ENCODE measurements at places on chromosomes 3 and 15.

DNA sequence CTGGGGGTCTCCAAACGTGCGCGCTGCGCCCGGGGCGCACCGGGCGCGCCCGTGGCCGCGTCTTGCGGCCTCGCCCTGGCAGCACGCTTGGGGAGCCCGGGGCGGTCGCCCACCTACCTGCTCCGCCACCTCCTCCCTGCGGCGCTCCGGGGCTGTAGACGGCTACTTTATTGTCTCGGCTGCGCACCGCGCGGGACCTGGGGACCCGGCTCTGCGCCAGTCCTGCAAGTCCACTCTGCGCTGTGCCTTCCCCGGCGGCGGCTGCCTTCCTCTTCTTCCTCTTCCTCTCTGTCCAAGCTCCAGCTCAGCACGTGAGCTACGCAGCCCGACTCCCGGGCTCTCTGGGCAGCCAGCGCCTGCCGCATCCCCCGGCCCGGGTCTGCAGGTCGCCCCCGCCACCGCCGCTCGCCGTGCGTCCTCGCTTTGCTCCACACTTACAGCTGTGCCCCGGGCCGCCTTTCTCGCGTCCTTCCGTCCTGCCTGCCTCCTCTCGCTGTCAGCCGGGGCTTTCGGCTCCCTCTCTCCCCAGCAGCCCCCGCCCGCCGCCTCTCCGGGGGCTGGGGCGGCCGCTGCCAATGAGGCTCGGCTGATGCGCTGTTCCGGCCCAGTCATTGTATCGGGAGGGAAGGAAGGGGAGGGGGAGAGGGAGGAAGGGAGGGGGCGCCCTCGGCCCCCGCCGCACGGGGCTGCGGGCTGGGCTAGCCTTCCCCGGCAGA lies 156.4 kb upstream of the FRMD4B start:
- DNase-seq, result no peak

DNA sequence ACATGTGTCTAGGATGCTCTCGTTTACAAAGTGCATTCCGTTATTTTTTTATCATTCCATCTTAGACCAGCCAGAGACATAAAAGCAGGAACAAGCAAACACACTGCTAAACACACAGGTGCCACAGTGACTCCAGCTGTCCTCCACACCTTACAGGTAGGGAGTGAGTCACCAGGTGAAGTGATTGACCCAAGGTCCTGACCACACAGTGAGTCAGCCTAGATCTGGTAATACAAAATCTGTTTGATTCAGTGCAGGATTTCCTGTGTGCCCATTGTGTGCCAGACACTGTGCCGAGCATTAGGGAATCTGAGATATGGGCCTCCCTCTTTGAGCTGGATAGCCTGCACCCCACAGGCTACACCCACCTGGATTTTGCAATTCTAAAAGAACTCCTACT lies 16.7 kb upstream of the BFSP2 start:
- DNase-seq, result no peak

- DNase-seq, result no peak
These were observed 142.1 kb upstream of the TMCO5A start for GRCh38 chr15:37792351-37792750.

GRCh38 chr15:100026041-100026440 lies 292.8 kb upstream of the LYSMD4 start:
- no peak for DNase-seq

DNA sequence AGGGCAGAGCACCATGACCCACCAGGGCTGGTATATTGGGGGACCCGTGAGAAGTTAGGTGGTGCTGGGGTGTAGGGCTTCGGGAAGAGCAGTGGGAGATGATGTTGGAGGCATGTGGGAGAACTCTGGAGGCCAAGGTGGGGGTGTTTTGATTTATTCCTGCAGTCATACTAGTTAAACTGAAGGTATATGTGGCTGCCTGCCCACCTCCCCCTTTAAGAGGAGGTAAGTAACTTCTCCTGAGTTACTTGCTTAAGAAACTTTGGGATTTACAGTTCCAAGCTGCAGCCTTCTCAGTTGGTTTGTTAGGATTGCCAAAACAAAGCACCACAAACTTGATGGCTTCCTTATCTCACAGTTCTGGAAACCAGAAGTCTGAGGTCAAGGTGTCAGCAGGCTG lies 73.1 kb upstream of the AGBL1 start:
- no peak for DNase-seq

DNA sequence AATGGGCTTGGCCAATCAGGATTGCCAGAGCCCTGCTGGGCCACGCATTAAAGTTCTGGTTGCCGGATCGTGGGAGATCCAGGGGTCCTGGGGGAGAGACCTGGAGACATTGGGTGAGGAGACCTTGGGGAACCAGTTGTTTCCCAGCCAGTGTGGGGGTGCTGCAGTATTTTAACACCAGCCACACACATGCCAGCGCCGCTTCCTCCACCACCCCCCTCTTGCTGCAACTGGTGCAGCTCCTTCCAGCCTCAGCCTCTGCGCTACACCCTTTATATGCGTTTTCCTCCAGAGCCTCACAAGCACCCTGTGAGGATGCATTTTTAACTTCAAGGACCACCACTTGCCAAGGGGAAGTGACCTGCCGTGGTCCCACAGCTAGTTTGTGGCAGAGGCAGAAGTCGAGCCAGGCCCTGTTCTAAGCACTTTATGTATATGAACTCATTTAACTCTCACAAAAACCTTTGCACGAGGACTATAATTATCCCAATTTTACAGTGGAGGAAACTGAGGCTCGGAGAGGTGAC lies 29.4 kb upstream of the GRIP2 start:
- DNase-seq, result no peak

- no peak for DNase-seq
These were observed 253.0 kb upstream of the ADAMTS9 start for GRCh38 chr3:64940596-64941348.

DNA sequence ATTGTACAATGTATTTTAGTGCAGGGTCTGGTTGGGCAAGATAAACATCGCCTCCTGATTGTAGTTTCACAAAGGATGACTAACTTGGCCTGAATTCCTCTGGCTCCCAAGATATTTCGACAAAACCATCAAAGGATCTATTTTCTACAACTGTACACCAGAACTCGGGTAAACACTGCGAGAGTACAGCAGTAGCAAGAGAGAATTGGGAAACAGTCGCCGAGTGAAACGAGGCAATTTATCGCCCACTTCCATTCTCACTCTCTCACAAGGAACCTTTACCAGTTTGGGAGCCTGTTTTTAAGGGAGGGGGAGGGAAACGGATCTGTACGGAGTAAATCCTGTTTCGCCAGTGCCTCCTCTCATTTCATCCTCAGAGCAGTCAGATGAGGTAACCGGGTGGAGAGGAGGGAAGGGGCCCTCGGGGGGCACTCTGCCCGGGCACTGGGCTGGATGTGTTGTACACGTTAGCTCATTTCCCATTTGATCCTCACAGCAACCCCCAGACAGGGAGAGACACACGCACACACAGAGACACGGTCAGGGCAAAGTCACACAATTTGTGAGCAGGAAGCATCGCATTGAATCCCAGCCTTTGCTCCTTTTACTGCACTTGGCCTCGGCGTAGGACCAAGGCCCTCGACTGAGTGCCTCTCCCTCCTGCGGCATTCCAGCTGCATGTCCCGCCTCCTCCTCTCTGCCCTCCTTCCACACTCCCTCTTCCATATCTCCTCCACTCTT lies 120.1 kb downstream of the LIPC start:
- no peak for DNase-seq

DNA sequence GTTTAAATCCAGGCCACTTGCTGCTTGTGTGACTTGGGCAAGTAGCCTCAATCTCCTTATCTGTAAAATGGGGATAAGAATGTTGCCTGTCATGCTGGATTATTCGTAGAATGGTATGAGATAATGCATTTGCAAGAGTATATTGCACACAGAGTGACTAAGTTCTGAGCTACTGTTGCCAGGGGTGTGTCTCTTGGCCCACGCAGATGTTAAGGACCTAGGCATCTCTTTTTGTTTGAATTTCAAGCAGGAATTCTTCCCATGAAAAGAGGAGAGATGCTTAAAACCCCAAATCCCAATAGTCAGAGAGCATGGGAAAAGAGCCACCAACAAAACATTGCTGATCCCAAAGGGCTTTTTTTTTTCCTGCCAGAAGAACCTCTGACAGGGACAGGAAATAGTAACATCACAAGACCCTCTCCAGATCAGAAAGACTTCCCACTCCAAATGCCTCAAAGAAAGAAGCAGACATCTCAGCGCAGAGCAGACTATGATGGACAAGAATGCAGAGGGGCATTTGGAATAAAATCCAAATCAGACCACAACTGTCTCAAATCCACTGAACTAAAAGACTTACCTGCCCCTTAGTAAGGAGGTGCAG lies 90.5 kb downstream of the MRPL46 start:
- DNase-seq, result no peak

DNA sequence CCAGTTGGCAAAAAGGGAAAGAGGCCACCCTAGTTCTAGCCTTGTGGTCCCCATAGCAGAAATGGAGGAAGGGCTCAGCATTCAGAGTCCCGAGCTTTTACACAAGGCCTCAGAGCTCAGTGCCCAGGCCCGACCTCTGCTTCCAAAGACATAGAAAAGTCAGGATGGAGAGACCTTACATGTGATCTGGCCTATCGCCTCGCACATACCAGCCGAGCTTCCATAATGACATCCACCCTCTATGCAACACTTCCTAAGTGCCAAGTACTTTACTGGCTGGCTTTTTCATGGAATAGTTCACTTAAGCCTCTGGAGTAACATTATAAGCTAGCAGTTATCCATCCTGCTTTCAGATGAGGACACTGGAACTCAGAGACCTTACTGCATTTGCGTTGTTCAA lies 275.9 kb downstream of the FAM43A start:
- DNase-seq, result no peak

- DNase-seq, result no peak
These were observed 12.6 kb downstream of the MAP2K1 start for GRCh38 chr15:66399276-66399675.

DNA sequence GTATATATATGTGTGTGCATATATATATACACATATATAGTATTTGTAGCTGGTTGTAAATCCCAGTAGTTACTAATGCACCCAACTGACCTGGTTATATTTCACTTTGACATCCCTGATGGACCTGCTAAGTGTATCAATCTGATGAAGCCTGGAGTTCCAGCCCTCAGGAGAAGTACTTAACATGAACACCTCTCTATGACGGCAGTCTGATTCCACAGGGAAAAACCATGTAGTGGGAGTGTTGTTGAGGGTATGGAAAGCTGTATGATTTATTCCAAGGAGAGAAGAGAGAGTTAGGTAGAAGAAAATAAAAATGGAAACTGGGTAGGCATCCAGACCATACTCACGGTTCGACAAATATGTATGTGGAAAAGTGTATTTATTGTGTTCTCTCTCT lies 531.2 kb upstream of the SEMA6D start:
- DNase-seq, result no peak

DNA sequence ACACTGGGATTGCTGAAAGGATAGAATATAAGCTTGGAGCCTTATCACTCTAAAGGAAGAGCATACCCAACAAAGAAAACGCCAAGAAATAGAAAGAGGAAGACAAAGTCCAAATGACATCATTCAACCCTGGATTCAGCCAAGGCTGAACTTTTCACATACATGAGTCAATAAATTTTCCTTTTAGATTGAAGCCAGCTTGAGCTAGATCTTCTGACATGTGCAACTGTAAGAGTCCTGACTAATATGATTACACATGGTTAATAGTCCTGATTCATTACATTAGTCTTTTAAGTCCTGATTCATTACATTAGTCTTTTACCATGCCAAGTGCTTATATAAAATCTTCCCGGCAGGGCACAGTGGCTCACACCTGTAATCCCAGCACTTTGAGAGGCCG lies 13.6 kb upstream of the DENND6A start:
- no peak for DNase-seq

DNA sequence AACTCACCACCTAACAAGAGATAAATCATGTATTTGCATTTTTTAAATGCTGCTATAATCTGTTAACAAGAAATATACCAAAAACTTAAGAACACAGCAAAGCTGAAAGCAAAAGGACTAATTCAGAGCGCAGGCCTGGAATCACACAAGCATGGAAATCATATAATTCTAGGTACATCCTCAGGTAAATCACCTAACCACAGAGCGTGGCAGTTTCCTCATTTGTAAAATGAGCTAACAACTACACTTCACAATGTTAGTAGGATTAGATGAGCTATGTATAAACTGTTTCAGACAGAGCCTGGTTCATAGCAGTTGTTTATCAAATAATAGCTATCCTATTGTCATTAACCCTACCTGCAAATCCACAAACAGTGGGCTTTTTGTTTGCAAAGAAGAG lies 146.4 kb downstream of the ERC2 start:
- DNase-seq, result no peak

- DNase-seq, result no peak
These were observed 79.2 kb downstream of the LIPC start for GRCh38 chr15:58510715-58511598.

- no peak for DNase-seq
These were observed 82.8 kb downstream of the EBLN2 start for GRCh38 chr3:73144276-73144675.

DNA sequence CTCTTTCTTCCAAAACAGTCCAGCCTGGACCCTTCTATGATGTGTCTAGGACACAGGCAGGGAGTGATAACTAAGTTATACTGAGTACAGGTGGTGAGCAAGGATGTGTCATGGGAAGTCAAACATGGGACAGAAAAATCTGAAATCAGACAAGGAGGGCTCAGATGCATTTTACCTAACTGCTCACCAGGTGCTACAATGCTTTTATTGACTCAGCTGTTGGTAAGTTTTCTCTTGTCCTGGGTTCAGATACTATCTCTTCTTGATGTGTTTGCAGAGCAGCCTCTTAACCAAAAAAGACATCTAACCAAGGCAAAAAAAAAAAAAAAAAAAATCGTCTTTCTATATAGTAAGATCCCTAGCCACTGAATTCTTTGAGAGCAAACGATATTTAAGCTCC lies 378.6 kb downstream of the VPS13C start:
- no peak for DNase-seq

DNA sequence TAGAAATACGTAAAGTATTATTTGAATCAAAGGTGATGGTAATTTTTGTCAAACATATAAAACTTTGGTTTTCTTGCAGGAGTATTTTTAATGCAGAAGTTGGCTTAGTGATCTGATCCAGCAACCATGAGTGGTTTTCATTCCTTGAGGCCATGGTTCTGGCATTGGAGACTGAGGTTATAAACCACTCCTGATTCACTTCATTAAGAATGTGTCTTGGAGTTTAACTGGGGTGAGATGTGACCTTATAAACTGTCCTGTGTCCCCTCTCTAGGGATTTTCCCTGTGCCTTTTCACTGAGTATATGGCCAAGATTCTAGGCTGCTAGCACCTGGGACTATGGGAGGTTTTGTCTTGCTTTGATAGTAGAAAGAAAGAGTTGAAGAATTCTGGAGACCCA lies 94.3 kb downstream of the RYR3 start:
- DNase-seq, result no peak

- no peak for DNase-seq
These were observed 33.8 kb downstream of the EFL1 start for GRCh38 chr15:82228750-82229149.

DNA sequence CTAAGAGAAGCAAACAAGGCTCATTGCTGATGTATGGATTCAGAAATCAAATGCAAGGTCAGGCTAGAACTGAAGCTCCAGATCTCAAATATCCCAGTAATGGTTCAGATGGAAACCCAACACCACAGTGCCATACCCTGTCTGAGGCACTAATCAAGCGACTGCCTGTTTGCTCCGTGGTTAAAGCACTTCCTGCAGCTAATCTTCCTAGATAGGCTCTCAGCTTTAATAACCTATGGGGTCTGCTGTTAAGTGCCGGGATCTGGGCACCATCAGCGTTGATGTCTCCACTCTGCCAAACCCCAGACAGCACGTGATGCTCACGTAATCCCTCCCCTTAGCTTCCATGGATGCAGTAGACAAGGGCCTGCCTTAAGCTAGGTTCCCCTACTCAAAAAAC lies 262.6 kb downstream of the MECOM start:
- DNase-seq, result no peak

Measured in stimulated activated CD4-positive, alpha-beta T cell treated with anti-CD3 and anti-CD28 coated beads, Interleukin-2, amount 100 ng/mL, for 48 hours (primary cell).